ENCODE measurements at places on chromosomes 7 and 10.

- DNase-seq, result peak; percentile 24
These were observed 52.6 kb upstream of the PCBD1 start for GRCh38 chr10:70940834-70941568.

DNA sequence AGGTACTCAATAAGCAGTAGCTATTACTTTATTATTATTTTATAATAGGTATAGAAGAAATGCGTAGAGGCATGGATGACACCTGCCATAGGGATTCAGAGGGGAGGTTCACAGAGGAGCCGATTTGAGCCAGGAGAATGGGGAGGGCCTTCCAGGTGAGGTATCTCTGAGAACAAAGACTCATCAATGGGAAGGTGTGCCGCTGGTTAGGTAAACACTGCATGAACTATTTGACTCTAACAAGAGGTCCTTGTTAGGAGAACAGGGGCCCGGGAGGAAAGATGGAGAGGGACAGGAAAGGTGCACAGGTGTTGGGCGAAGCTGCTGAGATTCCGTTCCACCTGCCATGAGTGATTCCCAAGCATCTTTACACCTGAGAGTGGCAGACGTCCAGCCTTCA lies 41.8 kb upstream of the TMEM273 start:
- no peak for DNase-seq

- no peak for DNase-seq
These were observed 1.1 kb downstream of the MMRN2 start for GRCh38 chr10:86956195-86956847.

DNA sequence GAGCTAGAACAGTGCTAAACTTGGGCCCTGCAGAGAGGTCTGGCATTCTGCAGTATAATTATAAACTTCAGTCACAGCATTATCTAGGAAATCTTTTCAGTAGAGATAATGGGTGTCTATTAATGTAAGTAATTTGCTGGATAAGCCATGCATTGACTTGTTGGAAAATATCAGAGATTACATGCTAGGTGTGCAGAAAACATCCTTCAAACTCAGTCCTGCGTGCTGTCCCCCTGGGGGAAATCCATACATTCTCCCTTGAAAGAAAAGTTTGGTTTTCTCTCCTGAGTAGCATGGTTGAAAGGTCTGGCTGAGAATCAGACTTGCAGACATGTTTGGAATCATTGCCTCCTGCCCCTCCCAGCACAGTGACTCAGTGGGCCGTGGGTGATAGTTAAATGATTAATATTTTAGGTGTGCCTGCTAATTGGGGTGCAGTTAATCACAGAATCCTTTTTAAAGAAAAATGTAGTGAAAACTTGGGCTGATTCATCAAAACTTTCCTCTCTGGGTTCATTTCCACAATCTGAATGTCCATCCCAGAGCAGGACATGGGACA lies 13.9 kb upstream of the PRXL2A start:
- DNase-seq, result no peak

GRCh38 chr10:70778267-70778924 lies 6.8 kb downstream of the TBATA start:
- DNase-seq, result no peak

DNA sequence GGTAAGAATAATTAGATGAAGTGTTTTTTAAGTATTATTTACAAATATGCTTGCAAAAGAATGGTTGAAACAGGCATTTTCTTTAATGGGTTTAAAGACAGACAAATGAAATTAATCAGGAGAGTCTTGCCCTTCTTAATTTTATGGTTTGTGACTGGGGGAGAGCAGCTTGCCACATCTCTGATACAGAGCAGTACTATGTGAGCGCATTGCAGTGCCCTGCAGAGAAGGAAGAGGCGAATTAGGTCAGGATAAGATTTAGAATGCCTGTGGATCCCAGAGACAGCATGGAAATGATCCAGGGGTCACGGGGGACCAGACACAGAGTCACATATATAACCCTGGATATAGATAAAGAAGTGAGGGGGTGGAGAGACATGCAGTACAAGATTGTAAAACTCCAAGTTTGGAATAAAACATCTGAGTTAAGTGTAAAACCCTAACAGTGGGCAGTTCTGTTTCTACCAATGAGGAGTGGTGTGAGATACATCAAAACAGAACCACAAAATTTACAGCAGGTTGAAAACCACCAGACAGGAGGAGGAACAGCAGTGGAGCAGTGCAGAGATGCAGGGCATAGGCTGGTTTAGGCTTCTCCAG lies 125.5 kb downstream of the FAM204A start:
- DNase-seq, result no peak

GRCh38 chr10:50324046-50324445 lies 72.7 kb upstream of the ASAH2 start:
- DNase-seq, result no peak

DNA sequence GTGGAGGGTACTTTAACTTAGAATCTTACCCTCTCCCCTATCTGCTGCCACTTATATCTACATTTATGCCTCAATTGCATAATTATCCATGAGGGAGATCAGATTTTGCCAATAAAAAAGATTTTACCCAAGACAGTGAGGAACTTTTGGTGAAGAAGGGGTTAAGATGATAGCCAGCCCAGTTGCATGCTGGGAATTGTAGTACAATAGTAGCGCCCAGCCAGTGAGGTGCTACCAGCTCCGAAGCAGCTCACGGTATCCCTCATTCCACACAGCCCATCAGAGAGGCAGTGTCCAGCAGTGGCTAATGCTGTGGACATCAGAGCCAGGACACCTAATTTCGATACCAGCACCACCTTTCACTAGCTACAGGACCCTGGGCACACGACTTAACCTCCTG lies 5.9 kb upstream of the LGI1 start:
- DNase-seq, result no peak

DNA sequence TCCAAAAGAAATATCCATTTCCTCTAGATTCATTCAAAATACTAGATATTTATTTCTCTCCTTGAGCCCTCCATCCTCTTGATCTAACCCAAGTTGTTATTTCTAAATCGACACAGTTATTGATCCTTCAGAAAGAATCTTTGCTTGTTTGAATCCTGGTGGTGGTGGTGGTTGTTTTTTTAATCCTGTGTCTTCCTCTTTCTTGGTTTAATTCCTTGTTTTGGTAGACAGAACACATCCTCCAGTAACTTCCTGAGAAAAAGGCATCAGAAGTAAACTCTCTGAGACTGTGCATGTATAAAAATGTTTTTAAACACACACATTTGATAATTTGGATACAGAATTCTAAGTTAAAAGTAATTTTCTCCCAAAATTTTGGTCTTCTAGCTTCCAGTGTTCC lies 49.9 kb downstream of the SIRT1 start:
- DNase-seq, result no peak

- peak; percentile 15 for DNase-seq
These were observed 348.7 kb upstream of the SEMA3C start for GRCh38 chr7:81267508-81267907.

- DNase-seq, result no peak
These were observed 250.4 kb upstream of the NPSR1 start for GRCh38 chr7:34407586-34407985.

DNA sequence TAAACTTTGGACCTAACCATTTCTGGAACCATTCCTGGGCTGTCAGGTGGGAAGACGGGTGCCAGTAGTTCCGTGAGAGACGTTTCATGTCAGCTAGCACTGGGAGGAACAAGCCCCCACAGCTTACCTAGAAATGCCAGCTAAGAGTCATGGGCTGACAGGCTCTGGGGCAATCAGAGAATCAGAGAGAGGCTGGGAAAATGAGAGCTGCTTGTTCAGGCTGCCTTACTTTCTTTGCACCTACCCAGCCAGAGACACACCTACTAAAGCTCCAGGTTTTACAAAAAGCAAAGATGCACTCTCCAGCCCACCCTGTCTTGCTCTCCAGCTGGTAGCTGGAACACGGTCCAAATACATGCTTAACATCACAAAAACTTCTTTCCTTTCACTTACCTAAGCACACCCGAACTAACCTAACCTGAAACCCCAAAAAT lies 688 bp downstream of the PTN start:
- no peak for DNase-seq

GRCh38 chr10:101774589-101775272 lies 1.2 kb downstream of the FGF8 start:
- DNase-seq, result no peak

DNA sequence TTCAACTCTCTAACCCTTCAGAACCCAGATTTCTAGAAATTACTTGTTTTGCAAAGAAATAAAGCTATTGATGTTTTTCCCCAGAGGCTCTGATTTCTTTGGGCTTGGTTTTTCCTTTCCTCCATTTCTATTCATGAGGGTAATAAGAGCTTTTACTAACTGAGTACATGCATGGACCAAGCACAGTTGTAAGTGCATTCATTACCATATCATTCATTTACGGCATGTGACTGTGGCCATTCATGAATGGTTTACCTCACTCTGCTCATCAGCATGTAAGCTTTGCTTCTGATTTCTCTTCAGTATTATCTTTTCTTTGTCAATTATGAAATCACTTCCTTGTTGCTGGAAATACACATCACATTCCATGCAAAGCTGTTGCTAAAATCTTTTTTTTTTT lies 42.4 kb downstream of the LAMB4 start:
- no peak for DNase-seq

GRCh38 chr7:150428671-150429451 lies 21.6 kb upstream of the GIMAP8 start:
- peak; percentile 92 for DNase-seq

DNA sequence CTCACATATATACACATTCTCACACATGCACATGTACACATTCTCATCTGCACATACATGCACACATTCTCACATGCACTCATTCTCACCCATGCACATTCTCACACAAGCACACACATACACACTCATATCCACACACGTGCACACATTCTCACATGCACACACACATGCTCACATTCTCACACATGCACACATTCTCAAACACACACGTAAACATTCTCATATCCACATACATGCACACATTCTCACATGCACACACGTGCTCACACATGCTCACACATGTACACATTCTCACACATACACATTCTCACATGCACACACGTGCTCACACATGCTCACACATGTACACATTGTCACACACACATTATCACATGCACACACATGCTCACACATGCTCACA lies 260.6 kb downstream of the PTPRN2 start:
- DNase-seq, result no peak

- no peak for DNase-seq
These were observed 557.7 kb upstream of the LRRTM3 start for GRCh38 chr10:66368146-66368545.

DNA sequence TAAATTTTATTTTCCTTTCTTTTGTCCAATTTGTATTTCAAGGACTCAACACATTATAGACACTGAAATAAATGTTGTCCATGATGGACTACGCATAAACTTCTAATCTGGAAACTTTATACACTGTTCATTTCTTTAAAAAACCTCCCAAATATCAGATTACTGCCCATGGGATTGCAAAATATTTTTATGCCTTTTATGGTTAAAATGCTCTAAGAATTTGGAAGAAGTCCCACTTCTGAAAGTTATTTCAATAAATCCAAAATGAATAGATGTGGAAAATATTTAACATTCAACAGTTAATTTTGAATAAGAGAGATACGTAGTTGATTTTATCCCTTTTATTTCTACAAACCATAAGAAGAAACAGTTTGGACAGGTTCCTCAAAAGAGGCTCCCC lies 46.1 kb downstream of the CABCOCO1 start:
- no peak for DNase-seq

GRCh38 chr10:13614530-13615332 lies 28.0 kb downstream of the PRPF18 start:
- no peak for DNase-seq

GRCh38 chr10:130026670-130027456 lies 62.8 kb upstream of the EBF3 start:
- no peak for DNase-seq

DNA sequence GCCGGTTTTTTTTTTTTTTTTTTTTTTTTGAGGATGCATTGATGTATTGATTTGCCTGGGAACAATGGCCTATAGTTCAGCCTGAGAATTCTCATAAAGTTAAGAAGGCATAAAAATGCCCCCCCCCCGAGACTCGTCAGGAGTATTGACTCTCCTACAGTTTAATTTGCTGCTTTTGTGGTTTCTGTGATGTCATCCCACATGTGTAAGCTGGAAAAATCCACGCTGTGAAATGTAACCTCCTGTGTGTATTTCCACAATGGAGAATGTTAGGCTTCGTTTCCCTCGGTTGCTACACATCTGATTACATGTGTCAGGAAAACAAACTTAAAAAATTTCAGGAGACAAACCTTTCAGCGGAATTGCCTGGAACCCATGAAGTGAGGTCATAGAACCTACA lies 117.9 kb downstream of the FANK1 start:
- DNase-seq, result no peak

DNA sequence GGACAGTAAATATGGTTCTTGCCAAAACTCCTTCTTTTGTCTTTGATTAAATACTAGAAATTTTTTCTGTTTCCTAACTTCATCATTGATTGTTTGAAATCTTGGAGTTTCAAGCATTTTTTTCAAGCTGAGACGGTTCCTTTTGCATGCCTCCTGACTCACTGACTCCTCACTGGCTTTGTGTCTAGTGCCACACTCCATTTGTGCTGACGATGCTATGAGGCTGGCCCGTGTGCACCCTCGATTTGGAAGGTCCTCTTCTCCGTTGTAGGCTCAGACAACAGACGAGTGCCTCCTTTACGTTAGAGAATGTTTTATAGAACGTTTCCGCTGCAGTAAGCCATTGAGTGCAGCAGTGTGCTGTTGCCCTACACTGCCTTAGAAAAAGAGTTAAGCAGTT lies 10.8 kb upstream of the CSGALNACT2 start:
- no peak for DNase-seq

DNA sequence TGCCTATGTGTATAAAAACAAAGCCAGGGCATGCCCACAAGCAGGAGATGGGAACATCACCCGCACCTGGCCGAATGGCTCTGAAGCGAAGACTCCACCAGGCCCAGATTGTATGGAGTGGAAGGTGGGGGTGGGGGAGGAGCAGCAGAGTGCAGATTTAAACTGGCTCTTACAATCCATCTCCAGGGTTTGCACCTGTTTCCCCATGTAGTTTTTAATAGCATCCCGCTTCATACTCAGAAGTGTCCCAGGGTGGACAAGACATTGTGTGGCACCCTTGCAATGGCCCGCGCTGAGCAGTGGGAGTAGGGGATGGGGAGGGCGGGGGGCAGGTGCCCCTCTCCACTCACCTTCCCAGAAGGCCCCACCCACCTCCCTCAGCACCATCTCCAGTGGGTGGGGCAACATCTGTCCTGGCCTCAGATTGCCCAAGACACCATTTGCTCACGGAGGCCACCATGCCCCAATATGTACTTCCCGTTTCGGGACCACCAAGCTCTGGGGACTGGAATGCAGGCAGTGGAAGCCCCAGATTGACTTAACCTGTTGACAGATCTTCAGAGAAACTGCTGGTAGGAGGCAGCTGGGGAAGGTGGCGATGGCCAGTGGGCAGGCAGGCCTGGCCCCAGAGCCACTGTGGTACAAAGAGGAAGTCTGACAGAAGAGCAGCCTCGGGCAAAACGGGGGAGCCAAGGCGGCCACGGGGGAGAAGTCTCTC lies 23.0 kb downstream of the VSIR start:
- no peak for DNase-seq

DNA sequence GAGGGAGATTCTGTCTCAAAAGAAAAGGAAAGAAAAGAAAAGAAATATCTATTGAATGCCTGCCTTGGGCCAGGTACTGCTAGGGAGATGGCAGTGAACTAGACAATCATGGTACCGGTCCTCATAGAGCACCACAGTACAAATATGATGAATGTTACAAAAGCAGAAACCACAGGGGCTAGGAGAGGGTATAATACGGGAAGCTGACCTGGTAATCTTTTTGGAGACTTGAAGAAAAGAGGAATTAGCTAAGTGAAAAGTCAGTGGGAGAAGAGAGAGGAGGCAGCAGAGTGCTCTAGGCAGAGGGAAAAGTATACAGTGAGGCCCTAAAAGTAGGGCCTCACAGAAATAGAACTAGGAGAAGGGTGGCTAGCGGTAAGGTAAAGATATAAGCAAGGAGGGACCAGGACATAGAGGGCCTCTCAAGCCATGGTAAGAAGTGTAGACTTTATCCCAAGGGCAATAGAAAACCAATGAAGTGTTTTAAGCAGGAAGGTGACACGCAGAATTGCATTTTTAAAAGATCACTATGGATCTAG lies 42.8 kb upstream of the WNT8B start:
- DNase-seq, result no peak
